ENCODE measurements at places on chromosomes 4 and X.

DNA sequence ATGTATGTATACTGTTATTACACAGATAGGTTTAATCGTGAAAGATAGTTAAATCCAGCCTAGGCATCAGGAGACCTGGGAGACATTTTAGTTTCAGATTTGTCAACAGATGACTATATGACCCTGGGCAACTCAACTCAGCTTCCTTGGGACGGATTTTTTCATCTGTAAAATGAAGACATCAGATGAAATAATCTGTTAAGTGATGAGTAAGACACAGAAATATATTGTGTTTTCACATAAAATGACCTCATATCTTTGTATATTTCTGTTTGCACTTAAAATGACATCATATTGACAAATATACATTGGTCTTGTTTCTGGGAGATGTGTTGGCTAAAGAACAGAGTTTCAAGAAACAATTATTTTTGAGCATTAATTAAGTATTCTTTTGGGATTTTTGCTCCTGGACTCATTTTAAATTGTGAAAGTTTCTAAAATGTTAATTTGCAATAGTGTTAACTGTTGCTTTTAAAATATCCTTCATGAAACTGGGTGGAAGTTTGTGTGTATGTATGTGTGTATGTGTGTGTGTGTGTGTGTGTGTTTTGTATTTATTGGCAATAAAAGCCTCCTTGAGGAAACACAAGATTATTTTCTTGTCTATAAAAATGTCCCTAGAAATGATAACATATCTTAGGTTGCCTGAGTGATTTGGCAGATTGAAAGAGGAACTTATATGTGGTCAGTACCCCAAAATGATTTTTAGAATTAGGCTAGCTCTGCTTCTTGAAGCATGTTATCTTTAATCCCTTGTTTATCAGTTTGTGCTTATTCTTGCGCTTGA is 29.1 kb upstream of the MMAA start:
- no peak for DNase-seq

DNA sequence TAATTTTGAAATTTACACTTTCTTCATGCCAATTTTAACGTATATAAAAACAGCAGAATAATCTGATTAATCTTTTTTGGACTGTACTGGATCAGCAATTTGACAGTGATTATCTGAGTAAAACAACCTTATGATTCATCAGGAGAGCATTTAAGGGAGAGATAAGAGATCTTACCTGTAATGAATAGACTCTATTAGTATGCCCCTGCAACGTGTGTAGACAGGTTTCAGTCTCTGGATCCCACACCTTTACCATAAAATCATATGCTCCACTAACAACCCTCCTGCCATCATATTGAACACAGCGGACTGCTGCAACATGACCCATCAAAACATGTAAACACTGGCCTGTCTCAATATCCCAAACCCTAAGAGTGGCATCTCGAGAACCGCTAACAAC is 210.1 kb downstream of the FBXW7 start:
- DNase-seq = no peak

DNA sequence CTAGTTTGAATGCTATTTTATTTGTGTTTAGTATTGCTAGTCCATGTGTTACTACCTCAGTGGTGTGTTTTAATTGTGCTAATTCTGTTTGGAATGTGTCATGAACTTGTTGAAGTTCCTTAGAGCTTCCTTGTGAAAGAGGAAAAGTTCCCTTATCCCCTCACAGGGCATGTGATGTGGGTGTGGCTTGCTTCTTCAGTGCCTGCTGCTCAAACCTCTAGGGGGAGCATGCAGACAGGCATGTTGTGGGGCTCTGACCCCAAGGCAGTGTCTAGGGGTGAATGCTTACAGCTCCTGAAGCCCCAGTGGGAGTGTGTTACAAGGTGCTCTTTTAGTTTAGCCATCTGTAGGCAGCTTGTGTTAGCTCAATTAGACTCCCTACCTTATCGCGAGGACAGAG is 86.5 kb downstream of the MAGED4 start:
- DNase-seq = no peak

DNA sequence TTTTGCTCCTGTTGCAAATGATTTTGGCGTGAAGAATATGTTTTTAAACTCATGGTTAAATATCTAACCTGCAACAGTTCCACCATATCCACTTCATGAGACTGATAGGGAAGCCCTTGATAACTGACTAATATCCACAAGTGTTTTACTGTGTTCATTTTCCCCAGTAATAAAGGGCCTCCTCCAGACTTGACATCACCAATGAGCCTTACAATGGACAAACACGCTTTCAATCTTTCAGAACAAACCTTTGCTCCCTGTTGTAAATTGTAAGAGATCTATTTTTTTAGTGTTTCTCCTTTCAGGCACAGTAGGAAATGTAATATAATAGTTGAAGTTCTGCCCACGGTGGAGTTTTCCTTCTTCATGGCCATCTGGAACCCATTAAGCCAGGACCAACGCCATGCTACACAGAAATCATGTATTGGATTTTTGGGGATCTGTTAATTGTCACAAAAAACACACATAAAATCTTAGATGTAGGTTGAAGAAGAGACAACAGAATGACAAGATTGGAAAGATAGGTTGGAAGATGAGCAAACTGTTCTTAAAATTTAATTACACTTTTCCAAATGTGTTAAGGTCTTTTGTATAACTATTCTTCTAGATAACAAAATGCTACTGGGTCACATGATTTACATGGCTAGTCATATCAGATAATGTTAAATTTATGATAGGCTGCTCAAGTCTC is 1030.1 kb downstream of the FSTL5 start:
- DNase-seq = no peak

- DNase-seq = no peak
These were observed 1.5 kb downstream of the KLF8 start for GRCh38 chrX:56233682-56234081.

DNA sequence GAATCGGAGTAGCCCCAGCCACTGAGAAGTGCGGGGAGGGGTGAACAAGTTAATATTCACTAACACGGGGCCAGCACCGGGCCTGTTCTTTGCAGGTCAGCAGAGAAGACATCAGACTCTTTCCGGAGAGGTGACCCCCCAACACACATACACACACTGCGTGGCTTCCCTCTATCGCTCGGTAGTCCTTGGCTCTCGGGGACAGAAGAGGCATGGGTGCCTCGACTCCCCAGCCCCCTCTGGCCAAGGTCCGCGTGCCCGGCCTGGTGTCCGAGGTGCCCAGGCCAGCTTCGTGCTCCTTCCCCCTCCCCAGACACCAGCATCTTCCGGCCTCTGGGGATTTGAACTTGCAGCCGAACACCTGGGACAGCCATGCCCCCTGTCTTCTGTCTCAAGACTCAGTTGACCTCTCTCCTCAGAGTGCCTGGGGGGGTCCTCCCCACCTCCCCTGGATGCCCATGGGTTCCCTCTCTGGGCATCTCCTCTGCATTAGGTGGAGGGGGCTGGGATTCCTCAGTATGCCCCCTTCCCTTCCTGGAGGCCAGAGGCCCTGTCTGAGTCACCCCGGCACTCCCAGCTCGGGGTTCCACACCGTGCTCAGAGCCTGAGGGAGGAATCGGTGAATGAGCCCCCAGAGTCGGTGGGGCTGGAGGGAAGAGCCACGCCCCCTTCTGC is 104.5 kb downstream of the SORCS2 start:
- no peak for DNase-seq

- DNase-seq = no peak
These were observed 74.6 kb upstream of the SH3RF1 start for GRCh38 chr4:169345316-169345721.

GRCh38 chrX:104330966-104331365 is 76.2 kb upstream of the ESX1 start:
- no peak for DNase-seq

DNA sequence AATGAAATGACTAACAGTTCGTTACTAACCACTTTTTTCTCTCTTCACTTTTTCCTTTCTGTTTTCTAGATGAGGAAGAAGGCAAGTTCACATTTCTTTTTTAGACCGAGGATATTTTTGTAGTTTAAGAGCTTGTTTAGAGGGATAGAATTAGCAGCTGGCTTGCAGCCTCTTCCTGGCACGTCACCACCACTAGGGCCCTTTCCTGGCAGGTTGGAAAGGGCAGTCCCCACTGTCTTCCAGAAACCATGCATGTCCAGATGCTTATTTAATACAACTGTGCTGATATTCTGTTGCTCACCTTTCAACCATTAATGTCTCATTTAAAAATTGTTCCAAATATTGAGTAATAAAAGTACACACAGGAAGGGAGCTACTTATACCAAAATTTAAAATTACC is 209.5 kb upstream of the PACRGL start:
- DNase-seq = no peak

GRCh38 chr4:83267830-83268475 is 16.6 kb downstream of the COQ2 start:
- DNase-seq = no peak

DNA sequence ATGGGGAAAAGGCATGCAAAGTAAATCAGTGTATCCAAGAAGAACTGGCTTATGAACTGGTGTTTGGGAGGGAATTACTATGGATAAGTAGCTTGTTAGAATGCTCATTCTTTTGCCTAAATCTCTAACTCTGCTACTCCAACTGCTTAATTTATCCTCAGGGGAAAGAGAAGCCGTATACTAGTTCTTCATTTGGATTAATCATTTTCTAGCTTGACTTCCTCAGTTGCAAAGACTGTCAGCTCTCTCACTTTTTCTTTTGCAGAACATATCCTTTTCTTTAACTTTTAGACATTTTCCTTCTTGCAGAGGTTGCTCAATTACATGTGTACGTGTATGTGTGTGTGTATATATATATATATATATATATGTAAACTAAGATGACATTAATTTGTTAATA is 21.9 kb downstream of the GPRIN3 start:
- no peak for DNase-seq

DNA sequence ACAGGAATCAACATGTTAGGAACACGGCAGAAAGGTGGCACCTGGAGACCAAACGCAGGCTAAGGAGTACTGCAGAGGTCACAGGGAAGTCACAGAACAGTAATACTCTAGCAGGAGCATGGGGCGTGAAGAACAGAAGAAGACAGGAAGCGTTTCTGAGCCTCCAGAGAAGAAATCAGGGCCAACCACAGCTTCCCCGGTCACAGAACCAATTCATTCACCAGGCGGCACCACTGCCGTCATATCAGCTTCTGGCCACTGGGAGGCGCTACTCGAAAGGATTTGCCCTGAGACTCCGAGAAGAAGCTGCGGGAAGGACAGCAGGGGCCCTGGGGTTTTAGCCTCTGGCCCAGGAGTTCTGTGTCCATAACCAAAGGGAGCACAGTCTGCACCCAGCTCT is 78.0 kb upstream of the DRD5 start:
- no peak for DNase-seq

GRCh38 chr4:150828159-150828558 is 186.9 kb downstream of the LRBA start:
- DNase-seq = peak; percentile 3

DNA sequence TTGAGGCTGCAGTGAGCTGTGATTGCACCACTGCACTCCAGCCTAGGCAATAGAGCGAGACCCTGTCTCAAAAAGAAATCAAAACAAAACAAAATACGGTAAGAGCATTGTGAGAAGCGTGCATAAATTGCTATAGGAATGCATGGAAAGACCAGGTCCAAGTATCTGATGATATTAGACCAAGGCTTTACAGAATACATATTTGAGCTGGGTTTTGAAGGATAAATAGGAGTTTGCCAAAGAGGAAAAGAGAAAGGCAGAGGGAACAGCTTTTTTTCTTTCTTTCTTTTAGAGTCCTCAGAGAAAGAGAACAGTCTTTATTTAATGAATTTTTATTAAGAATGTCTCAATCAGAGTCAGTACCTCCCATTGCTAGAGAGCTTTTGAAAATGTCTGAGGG is 79.5 kb upstream of the PRPS1 start:
- no peak for DNase-seq

GRCh38 chr4:52028970-52029369 is 8.8 kb upstream of the LRRC66 start:
- DNase-seq = no peak

GRCh38 chr4:135553213-135553612 is 1351.6 kb upstream of the PABPC4L start:
- no peak for DNase-seq

DNA sequence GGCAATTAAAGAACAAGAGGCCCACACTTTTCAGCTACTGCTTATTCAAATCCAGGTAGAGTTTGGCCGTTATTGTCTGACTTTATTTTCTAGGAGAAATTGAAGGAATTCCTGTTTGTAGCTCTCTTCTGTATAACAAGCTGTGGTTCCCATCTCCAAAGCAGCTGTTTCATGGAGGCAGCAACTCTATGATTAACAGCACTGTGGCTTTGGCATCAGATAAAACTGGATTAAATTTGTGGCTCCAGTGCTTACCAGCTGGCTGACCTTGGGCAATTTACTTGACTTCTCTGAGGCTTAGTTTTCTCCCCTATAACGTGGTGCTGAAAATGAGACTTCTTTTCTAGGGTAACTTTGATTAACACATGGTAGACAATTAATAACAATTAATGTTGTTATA is 28.1 kb downstream of the SLC30A9 start:
- no peak for DNase-seq
